ENCODE measurements at places on chromosomes 3 and 15.
A peak's percentile ranks its signal among the peaks of the same experiment; 100 is the strongest.

GRCh38 chr3:3666664-3667063 lies 132.6 kb upstream of the LRRN1 start:
- DNase-seq: no peak

DNA sequence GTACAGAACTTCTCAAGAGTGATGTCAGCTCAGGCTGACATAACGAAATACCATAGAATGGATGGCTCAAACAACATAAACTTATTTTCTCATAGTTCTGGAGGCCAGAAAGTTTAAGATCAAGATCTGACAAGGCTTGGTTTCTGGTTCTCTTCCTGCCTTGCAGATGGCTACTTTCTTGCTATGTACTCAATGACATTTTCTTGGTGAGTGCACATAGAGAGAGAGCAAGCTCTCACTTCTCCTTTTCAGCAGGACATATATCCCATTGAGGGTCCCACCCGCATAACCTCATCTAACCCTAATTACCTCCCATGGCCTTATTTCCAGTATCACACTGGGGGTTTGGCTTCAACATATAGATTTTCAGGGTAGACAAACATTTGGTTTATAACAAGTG lies 1072.1 kb downstream of the PLOD2 start:
- DNase-seq: no peak

DNA sequence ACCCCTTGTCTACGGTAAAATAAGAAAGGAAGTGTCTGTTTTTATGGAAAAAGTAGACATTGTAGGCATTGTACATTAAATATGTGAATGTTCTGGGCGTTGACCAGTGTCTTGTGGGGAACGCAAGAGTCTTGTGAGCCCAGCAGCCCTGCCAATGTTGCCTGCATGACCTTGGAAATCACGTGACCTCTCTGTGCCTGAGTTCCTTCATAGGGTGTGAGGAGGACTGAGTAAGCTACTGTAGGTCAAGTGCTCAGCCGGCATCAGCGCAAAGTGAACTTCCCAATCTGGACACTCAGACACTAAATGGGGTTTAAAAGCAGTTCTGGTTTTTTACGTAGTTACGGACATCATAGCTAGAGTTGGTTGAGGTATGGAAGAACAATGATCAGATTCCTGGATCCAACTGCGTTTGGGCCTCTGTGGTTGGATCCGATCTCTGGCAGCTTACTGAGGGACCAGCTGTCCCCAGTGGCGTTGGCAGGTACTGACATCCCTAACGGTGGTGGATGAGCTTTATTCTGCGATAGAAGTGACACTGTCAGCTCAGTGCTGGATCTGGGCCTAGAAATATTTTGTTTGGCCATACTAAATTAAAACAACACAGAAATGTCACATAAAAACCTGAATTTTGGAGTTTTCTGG lies 63.8 kb downstream of the SPSB4 start:
- peak; percentile 20 for DNase-seq

DNA sequence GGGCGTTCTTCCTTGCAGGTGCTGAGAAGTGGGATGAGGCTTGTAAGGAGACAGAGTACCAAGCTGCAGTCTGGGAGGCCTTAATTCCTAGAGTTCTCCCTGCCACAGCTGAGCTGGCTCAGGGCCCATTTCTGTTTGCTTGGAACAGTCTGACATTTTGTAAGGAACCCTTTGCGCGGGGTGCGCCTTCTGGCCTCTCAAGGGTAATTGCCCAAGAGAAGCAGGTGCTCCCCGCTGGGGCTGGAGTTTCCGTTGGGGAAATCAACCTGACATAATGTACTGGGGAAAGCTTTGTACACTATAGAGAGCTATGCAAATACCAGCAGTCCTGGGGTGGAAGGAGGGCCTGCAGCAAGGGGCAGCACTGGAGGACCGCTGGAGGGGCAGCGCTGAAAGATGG lies 83.6 kb downstream of the HMG20A start:
- DNase-seq: no peak
